ENCODE measurements at places on chromosomes 3 and 15.
A peak's percentile ranks its signal among the peaks of the same experiment; 100 is the strongest.

GRCh38 chr3:128149650-128150049 is 3.6 kb upstream of the EEFSEC start:
- no peak for DNase-seq

DNA sequence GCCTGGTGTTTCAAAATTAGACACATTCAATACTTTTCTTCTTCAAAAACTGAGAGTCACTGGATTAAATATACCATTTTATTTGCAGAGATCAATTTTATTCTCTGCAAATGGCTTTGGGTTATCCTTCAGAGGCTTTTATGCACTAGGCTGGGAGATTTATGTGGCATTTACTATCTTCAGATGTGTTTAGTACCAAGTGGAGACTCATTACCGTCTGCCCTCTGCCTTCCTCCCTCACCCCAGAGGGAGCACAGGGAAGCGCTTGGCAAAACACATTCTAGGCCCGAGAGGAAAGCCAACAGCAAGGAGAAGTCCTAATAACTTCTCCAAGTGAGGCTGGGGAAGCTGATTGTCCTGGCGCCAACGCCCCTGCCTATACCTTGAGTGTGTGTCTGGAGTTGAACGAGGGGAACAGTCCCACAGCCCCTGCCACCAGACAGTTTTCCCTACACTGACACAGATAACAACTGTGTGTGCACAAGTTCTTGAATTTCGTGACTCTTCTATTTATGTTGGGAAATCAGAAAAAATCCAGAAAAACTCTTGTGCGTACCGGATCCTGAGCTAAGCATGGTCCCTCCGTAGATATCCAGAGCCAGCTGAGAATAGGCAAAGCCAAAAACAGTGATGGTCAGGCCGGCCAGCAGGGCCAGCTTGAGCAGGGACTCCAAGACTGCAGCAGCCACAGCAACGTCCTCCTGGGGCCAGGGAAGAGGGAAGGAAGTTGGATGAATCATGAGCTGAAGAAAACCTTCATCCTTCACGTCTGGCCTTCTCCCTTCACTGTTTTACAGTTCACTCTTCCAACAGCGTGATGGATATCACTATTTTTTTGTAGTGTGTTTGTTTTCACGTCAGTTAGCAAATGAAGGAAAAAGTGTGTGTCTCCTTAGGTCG is 26.6 kb downstream of the RFT1 start:
- DNase-seq = no peak

GRCh38 chr3:123379041-123379830 is 69.7 kb downstream of the ADCY5 start:
- no peak for DNase-seq

DNA sequence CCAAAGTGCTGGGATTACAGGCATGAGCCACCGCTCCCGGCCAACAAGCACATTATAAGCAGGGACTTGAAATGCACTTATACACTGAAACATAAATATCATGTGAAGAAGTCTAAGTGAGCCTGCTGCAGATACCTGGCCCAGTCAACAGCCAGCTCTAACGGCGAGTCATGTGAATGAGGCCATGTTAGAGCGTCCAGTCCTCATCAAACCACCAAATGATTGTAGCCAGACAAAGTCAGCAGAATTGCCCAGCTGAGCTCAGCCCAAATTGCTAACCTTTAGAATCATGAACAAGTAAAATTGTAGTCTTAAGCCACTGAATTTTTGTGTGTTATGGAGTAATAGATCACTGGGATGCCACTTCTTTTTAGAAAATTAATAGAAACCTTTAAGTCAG is 37.8 kb upstream of the UACA start:
- no peak for DNase-seq

GRCh38 chr3:54845551-54845950 is 82.3 kb downstream of the LRTM1 start:
- no peak for DNase-seq

DNA sequence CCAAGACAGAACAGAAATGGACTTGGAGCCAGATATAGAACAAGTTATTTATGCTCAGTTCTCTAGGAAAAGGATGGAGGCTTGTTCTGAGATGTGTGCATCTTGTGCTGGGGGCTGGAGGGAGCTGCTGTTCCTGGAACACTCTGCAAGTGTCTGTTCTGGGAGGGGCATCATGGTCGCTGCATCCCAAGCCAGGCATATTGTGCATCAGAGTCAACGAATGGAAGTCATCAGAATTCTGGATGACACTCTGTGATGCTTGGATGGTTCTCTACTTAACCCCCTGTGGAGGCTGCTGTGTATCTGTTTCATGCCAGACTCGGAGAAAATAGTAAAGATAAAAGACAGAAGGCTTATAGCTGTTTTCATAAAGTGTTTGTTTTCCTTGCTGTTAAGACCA is 34.7 kb downstream of the RPL22L1 start:
- peak; percentile 86 for DNase-seq

GRCh38 chr15:33912326-33912725 is 56.0 kb upstream of the CHRM5 start:
- no peak for DNase-seq

DNA sequence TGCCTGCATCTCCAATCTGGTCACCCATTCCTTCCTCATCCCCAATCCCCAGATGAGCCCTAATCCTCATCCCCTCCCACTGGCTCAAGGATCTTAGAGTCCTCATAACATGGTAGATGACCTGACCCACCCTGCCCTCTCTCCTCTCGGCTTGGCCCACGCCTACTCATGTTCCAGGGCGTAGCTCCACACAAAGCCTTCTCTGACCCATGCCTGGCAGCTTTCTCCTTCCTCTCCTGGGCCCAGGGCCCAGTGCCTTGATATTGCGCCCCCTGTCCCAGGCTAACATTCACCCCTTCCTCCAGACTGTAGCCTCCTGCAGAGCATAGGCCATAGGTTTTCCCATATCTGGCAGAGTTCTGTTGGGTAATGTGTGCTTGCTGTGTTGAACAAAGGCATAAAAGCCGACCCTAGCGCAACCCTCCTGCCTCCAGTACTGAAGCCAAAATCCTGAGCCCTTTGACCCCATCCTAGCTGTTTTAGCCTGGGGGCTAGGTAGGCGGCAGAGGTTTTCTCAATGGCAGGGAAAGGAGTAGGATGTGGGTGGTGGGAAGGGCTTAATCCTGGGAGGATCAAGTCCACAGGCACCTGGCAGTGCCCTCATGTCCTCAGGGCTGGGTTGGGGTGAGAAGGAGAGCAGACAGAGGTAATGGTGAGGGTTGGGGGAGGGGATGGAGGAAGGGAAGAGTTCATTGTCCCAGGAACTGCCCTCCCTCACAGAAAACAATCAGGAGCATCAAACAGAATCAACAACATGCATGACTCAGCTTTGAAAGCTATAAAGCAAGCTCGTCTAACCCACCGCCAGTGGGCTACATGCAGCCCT is 35.5 kb downstream of the MESD start:
- no peak for DNase-seq

DNA sequence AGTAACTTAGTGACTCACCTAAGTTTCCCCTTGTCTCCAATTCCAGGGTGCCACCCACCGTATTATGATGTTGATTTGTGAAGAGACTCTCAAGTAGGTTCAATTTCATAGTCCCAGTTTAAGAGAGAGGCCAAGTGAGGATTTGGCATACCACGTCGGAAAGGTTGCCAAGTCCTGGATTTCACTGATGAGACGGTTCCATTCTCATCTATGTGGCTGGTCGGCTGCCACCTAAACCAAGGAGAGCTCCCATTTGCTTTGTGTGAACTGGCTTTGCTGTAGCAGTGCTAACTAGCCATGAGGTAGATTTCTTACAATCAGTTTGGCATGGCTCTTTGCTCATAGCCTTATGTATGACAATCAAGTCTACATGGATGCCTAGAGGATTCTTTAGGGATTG is 653.6 kb downstream of the NLGN1 start:
- DNase-seq = no peak

- peak; percentile 62 for DNase-seq
Measured at GRCh38 chr15:44536302-44536961, 515 bp upstream of the EIF3J start.

DNA sequence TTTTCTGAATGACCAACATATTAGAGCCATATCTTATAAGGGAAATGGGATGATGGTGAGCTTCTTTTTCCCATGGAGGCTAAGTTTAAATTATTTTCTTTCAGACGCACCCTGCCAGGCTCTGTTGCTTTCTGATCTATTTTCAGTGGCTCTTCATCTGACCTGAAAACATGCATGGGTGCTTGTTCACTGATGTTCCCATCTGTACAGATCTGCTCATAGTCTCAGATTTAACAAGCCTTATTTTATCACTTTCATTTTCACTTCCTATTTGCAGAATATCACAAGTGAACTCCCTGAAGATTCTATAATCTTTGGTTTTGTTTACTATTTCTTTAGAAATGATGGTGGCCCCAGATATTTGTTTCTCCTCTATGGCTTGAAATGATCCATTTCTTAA is 31.1 kb upstream of the SUCLG2 start:
- no peak for DNase-seq

DNA sequence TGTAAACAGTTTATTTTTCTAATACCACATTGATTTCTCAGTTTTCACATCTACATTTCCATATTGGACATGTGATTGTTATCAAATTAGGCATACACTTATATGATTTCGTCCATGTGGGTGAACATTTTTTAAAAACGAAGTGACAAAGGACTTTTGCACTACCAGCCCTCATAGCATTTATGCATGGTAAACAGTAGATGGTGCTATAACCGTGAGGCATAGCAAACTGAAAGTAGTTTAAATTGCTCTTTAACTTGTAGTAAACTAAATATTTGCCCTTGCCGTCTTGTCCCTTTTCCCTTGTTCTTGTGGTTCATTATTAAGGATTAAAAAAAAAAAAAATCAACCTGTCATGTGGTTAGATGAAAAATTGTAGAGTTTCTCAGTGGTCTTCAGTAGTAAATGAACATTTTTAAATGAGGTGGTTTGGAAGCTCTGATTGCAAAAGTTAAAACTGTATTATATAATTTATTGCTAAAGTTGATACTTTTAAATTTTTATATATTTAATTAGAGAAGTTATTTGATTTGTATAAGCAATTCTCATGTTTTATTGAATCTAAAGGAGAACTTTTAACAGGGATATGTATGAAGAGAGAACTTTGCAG is 24.0 kb downstream of the STX19 start:
- DNase-seq = peak; percentile 15

DNA sequence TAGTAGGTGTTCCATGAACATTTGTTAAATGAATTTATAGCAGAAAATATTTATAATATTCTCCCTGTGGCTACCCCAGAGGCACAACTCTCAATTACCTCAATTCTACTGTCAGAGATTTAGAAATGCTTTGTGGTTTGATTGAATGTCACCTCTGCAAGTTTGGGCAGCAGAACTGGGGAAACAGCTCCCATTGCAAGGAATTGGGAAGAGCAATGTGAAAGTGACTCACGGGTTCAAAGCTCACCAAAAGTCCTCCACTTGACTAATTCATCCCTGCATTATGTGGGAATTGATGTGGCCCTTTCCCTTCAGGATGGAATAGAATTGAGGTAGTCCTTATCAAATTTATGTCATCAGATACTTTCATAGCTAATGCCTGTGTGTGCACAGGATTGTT is 562.7 kb downstream of the MFSD1 start:
- DNase-seq = no peak

- DNase-seq = no peak
Measured at GRCh38 chr3:52568069-52568468, 31.7 kb downstream of the UQCC5 start.

- no peak for DNase-seq
Measured at GRCh38 chr15:98720031-98720430, 71.7 kb downstream of the IGF1R start.

DNA sequence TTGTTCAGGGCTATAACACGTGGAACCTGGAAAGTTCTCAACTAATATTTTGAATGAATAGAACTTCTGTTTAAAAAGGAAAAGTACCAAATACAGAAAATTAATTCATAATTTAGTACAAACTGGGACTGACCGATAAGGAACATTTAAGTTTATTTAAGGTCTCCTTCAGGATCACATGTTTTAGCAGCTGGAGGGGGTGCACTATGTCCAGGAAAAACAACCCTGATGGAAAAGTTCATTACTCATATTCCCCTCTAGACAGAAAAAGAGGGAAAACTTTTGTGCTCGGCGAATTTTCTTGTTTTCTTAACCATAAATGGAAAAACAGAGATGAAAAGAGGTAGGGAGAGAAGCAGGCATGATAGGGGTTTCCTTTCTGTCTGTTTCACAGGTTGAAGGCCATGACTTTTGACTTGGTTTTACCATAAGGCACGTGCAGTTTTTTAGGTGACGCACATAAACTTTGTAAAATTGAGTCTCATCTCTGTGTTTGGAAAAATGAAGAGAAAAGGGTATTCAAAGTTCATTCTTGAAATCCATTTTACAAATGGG is 26.5 kb downstream of the FRMD4B start:
- no peak for DNase-seq

DNA sequence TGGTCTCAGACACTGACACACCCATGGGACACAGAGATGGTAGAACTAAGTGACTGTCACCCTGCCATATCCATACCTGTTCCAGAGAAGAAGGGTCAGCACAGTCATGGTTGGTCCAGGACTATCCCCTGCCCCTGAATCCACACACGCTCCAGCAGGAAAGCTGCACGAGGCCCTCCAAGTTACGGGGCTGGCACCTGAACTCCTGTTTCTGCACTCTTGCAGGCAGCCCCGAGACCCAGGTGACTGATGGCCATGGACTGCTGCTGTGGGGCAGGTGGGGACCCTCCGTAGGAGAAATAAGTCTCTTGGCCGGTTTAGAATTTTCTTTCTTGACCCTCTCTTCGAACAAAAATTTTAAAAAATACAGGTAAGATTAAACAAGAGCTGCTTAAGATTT is 30.6 kb downstream of the CHDH start:
- DNase-seq = no peak
